ENCODE measurements at places on chromosomes 4 and X. TPM values are rescaled to one million over a fixed set of nuclear protein-coding genes. Genes with fewer than 3 reads are reported as not detected.

The ETDB gene
- not detected for total RNA-seq

The FAM50A gene
- 67.5 TPM for total RNA-seq

The CXorf49 gene
- total RNA-seq = not detected

The CLNK gene
- not detected for total RNA-seq

The PHEX gene
- 0.64 TPM for total RNA-seq

The ATOH1 gene
- not detected for total RNA-seq

The CCKAR gene
- total RNA-seq = not detected

The CSAG3 gene
- total RNA-seq = not detected

The CSAG1 gene
- total RNA-seq = not detected

The REELD1 gene
- total RNA-seq = not detected

The ZNF718 gene
- total RNA-seq = 9.1 TPM

The BCORL1 gene
- total RNA-seq = 2.0 TPM

The VEGFC gene
- total RNA-seq = 19.2 TPM

The TRIM60 gene
- total RNA-seq = not detected

The HPSE gene
- total RNA-seq = 4.8 TPM

The MGAT4D gene
- total RNA-seq = not detected

The PDHA2 gene
- total RNA-seq = not detected

The FGF2 gene
- total RNA-seq = 51.4 TPM

The DNAAF6 gene
- not detected for total RNA-seq

The TCEAL7 gene
- not detected for total RNA-seq

The PLK4 gene
- total RNA-seq = 21.3 TPM

The KLB gene
- total RNA-seq = not detected

The CENPVL1 gene
- not detected for total RNA-seq

The USP17L21 gene
- total RNA-seq = not detected

The RHOXF1 gene
- not detected for total RNA-seq

The TMEM175 gene
- total RNA-seq = 8.1 TPM

The IBSP gene
- not detected for total RNA-seq

The TCEAL6 gene
- not detected for total RNA-seq

The CCNA2 gene
- 64.0 TPM for total RNA-seq

The L1CAM gene
- 29.9 TPM for total RNA-seq

The DNASE1L1 gene
- 45.8 TPM for total RNA-seq

The ELK1 gene
- 36.4 TPM for total RNA-seq

The GUCY1B1 gene
- total RNA-seq = 1.1 TPM

The NAT8L gene
- total RNA-seq = 7.1 TPM

The SASH3 gene
- not detected for total RNA-seq

The UGT8 gene
- 5.1 TPM for total RNA-seq

The NPY5R gene
- not detected for total RNA-seq

The STARD8 gene
- total RNA-seq = 0.72 TPM

The ARL9 gene
- total RNA-seq = not detected

The RNF128 gene
- 0.12 TPM for total RNA-seq

Data from NCI-H460 (cell line).